ENCODE measurements at places on chromosomes 3 and 15.

GRCh38 chr3:48285132-48285531 lies 44.2 kb downstream of the ZNF589 start:
- DNase-seq, result no peak

DNA sequence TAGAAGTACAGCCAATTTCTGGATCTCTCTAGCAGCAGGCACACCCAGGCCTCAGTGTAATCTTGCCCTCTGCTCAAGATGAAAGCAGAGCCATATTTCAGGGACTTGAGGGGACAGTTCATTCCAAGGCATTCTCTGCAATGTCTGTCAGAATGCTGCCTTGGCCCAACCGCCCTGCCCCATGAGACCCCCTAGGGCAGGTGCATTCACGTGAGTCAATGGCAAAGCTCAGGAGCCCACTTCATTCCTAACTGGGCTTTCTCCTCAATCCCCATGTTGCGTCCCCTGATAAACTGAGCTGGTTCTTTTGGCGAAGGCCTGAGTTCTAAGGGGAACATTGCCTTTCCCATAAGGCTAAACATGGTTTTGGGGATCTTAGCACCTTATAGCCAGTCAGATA lies 9.5 kb downstream of the SNTN start:
- DNase-seq, result no peak

- DNase-seq, result no peak
These were observed 175.8 kb upstream of the MME start for GRCh38 chr3:154904328-154904727.

DNA sequence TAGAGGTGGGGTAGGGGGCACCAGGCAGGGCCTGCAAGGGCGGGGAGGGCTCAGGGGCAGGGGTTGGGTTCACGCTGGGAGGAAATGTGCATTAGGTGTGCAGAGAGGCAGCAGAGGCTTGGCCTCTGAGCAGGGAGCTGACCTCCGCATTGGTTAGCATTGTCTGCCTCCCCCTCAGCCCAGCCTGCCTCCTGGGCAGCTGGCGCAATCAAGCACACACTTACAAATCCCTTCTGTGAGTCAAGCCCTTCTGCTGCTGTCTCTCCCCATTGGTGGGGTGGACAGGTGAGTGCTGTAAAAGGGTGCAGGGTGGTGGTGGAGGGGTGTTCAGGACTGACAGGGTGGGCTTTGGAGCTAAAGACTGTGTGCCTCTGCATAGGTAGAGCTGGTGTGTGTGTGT lies 9.3 kb downstream of the LOXL1 start:
- no peak for DNase-seq

DNA sequence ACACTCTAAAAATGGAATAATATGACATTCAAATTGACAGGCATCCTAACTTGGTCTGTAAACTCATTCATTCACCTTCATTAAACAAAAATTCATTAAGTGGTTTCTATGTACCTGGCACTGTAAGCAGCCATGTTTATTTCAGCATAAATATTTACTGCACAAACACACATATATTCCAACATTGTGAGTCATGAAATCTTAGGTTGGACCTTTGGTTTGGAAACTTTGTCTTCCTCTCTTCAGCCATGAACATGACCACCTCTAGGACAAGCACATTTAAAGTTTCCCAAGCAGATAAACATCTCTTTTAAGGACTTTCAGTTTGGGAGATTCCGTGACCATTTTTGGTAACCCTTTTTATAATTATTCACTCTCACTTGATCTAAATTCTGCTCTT lies 131.8 kb downstream of the TPRG1 start:
- no peak for DNase-seq

- DNase-seq, result no peak
These were observed 2.2 kb upstream of the MEIS2 start for GRCh38 chr15:37102305-37103162.

- no peak for DNase-seq
These were observed 61.2 kb upstream of the ICE2 start for GRCh38 chr15:60540002-60540651.

- no peak for DNase-seq
These were observed 20.9 kb downstream of the SNRK start for GRCh38 chr3:43307226-43307625.

- no peak for DNase-seq
These were observed 88.7 kb downstream of the DUT start for GRCh38 chr15:48419896-48420295.

GRCh38 chr3:166661621-166662020 lies 718.5 kb downstream of the ZBBX start:
- no peak for DNase-seq

DNA sequence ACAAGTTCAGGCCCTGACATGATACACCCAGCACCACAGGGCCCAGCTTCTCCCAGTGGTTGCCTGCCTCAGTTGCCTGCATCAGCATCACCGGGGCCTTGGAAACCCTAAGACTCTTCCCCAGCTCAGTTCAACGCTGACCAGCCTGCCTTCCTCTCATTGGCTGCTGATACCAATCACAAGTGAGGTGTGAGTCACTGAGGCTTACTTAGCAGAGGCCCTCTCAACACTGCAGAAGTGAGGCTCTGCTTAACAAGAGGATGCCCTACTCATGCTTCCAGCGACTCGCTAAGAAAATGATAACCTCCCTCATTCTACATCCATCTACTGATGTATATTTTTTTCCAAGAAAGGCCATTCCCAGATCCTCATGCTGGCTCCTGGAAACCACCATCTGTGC lies 151.9 kb downstream of the ADAMTS17 start:
- DNase-seq, result no peak

GRCh38 chr15:41024131-41024530 lies 70.9 kb downstream of the CHAC1 start:
- DNase-seq, result no peak

- no peak for DNase-seq
These were observed 29.1 kb upstream of the SLC30A4 start for GRCh38 chr15:45551676-45552075.

DNA sequence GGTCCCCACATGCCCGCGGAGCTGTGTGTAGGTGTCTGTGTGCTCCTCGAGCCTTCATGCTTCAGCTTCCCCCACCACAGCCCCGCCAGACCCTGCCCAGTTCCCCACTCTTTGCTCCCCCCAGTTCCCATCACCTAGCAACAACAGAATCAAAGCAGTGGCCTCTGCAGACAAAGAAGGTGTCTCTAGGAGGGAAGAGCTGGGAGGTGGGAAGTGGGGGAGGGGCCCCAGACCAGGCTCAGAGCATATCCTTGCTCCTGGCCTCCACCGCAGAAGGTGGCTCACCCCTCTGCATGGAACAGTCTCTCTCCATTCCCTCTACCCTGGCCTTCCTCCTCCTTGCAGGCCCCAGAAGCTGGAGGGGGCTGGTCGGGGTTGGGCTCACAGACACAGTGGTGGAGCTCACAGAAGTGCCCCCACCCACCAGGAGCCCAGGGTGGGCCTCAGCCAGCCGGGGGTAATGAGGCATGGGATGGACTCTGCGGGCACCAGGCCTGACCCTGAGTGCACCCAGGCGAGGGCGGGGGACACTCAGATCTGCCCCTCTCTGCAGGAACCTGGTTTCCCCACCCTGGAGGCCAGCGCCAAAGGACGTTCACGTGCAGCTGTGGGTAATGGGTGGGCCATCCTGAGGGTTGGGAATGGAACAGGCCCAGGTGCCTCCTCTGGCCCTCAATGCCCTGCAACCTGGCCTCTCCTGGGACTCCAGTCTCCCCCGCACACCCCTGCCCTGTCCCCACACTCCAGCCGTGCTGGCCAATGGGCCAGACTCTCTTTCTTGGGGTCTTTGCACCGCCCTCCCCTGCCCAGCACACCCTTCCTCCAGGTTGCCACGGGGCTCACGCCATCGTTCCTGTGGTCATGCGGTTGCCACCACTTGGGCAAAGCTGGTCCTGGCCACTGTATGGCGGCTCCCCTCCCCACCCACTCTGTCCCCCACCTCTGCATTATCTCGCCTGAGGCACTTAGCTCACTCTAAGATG lies 53.4 kb downstream of the TPRA1 start:
- peak; percentile 70 for DNase-seq

DNA sequence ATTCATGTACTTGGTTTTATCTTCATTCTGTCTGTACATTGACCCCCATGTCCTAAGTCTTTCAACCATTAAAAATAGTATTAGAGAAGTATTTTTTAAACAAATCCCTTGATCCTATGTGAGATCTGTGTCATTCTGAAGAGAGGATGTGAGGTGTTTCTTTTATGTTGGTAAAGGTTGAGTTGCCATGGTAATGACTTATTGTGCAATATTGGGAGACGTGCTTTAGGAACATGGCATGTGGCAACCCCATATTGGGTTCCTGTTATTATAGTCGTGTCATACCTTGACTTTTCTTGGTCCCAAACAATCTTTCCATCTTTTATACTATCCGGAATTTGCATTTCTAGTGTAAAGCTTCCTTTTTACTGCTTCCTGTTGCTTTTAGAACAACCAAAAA lies 203.1 kb downstream of the KCNAB1 start:
- DNase-seq, result no peak

DNA sequence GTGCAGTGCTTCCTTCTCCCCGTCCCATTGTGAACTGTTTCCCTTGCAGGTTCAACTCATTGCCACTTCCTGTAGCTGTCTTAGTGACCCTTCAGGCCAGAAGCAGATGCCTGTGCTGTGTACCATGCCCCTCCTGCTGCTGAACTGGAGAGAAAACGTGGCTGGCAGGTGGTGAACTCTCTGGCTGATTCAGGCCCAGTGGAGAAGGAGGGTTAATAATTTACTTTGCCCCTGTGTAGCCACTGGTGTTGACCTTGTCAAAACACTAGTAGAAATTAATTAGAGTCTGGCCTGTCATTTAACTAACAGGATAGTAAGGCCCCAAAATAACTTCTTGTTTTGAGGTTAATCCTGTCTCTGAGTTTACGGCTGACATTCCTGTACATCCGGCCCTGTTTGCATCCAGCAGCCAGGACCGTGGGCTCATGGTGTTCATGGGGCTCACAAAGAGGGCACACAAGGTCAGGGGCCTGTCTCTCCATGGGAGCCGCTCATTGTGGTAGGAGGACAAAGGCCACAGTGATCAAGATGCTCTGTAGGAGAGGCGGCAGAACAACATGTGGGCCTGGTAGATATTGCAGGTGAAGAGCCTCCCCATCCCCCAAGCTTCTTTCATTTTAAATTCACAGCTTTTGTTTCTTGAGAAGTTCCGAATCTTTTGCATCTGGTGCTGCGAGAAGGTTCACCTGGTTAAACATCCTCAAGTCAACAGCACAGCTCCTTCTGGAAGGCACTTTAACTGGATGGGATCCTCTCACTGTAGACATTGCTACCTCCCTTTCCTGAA lies 101.6 kb downstream of the CGNL1 start:
- no peak for DNase-seq

- no peak for DNase-seq
These were observed 23.5 kb upstream of the TSC22D2 start for GRCh38 chr3:150384296-150385212.

DNA sequence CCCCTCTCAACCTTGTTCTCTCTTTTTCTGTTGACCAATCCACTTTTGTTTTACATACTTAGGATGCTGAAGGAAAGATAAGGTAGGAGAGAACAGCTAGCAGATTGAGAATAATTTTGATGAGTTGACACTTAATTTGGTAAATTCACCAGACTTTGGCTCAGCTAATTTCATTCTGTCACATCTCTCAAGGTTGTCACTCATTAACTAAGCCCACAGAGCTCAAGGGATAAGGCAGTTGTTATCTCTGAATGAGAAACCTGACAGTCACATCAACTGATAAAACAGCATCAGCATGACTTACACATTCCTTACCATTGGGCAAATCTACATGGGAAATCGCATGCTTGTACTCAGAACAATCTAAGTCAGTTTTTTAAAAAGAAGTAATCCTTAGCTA lies 591.4 kb downstream of the NLGN1 start:
- no peak for DNase-seq

- peak; percentile 84 for DNase-seq
These were observed 60.3 kb upstream of the PDZRN3 start for GRCh38 chr3:73685061-73685460.

GRCh38 chr15:63598473-63599400 lies 1.6 kb downstream of the FBXL22 start:
- DNase-seq, result no peak

- no peak for DNase-seq
These were observed 64.1 kb downstream of the CDIN1 start for GRCh38 chr15:36643551-36643950.

DNA sequence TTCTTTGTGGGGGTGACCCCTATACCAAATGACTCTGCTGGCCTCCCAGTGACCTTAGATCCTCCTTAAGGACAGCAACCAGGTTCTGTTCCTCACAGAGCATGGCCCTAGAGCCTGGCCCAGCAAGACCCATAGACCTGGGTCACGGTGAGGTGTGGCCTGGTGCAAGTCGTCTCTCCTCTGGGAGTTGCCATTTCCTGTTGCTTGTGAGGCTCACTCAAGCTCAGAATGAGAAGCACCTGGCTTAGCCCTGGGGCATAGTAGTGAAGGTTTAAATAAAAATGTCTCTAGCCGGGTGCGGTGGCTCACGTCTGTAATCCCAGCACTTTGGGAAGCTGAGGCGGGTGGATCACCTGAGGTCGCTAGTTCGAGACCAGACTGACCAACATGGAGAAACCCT lies 131.3 kb downstream of the SMAD6 start:
- no peak for DNase-seq

GRCh38 chr3:174002543-174002942 lies 605.0 kb downstream of the NLGN1 start:
- DNase-seq, result no peak

- DNase-seq, result no peak
These were observed 14.3 kb upstream of the ZBTB47 start for GRCh38 chr3:42639192-42639591.

DNA sequence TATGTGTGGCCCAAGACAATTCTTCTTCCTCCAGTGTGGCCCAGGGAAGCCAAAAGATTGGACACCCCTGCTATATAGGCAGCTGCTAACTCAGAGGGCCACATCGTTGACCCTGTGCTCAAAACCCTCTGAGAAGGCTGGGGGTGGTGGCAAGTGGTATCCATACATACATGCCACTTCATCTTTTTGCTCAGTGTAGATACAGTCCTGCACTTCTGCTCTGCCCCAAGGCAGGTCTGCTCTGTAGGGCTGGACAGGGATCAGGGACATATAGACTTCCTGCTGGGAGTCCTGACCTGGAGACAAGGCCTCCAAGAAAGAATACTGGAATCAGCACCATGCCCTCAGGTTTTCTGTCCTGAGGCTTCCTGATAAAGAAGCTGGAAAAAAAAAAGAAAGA lies 4.5 kb upstream of the HCN4 start:
- no peak for DNase-seq

- DNase-seq, result no peak
These were observed 34.4 kb downstream of the GLCE start for GRCh38 chr15:69194854-69195253.

DNA sequence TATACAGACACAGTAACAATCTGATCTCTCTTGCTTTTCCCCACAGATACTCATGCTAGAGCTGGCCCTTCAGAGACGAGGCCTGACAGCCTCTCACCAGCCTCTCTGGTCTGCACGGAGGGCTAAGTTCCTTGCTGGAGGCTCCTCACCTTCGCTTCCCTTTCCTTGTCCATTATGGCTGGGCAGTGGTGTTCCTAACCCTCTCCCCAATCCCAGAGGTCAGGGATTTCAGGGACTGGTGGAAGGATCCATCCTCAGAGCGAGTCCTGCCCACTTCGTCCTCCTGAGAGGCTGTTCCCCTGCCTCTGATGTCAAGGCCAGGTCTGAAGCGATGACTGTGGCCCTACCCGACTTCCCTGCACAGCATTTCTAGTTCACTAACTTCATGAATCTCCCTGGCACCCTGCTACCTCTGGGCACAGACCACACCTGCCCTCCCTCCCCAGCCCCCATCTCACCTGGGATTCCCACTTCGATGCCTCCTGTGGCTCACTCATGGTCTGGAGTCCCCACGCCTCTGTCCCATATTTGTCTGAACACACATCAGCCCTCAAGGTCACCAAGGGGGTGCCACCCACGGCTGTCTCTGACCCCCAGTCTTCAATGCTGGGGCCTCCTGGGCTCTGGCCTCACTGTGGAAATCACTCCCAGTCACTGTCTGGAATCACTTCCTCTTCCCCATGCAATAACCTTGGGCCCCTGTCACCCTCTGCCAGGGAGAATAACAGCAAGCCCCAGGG lies 124.9 kb upstream of the PRR20G start:
- DNase-seq, result no peak
